ENCODE measurements at places on chromosomes 6 and 20.
A peak's percentile ranks its signal among the peaks of the same experiment; 100 is the strongest.

DNA sequence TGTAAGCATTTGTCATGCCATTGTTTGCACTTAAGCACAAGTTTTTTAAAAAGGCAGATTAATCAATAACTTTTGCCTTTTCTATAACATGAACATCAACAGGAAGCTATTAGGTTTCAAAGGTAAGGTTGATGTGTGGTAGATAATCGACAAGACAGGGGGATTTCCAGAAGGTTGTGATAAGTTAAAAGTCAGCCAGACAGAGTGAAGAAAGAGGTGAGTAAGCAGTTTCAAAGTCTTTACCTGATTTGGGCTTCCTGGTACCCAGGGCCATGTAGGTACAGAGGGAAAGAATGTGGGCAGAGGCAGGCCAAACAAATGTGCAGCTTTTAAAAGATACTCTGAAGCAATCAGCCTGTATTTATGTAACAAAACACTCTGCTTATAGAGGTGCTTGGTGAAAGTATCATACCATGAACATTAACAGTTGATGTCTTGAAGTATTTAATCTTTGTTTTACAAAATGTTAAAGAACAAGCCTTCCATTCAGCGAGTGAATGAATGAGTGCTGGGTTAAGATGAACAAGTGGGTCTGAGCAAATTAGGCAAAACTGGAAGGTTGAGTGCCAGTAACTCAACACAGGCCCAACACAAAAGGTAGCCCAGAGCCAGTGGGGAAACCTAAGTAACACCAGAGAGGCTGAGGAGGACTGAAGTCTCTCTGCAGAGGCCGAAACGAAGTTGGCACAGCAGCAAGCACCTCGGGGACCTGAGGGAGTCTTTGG, 60.2 kb downstream of the LRRC1 start:
- DNase-seq, result peak; percentile 29

DNA sequence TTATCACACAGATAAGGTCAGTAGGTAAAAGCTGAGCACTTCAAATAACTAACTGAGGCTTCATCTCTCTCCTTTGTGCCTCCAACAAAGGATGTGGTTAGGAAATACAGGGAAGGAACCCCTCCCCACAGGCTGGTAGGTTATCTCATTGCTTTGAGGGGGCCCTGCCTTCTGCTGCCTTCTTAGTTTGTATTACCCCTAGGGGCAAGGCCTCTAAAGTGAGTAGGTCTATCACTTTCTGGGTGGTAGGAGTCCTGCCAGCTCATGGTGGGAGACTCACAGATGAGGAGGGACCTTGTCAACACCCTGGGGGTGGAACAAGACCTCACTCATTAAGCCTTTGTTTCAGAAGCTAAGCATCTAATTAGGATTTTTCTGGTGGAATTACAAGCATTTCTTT, 34.6 kb downstream of the EDN1 start:
- DNase-seq, result no peak

GRCh38 chr6:9064156-9064555, 628.8 kb upstream of the SLC35B3 start:
- DNase-seq, result no peak

DNA sequence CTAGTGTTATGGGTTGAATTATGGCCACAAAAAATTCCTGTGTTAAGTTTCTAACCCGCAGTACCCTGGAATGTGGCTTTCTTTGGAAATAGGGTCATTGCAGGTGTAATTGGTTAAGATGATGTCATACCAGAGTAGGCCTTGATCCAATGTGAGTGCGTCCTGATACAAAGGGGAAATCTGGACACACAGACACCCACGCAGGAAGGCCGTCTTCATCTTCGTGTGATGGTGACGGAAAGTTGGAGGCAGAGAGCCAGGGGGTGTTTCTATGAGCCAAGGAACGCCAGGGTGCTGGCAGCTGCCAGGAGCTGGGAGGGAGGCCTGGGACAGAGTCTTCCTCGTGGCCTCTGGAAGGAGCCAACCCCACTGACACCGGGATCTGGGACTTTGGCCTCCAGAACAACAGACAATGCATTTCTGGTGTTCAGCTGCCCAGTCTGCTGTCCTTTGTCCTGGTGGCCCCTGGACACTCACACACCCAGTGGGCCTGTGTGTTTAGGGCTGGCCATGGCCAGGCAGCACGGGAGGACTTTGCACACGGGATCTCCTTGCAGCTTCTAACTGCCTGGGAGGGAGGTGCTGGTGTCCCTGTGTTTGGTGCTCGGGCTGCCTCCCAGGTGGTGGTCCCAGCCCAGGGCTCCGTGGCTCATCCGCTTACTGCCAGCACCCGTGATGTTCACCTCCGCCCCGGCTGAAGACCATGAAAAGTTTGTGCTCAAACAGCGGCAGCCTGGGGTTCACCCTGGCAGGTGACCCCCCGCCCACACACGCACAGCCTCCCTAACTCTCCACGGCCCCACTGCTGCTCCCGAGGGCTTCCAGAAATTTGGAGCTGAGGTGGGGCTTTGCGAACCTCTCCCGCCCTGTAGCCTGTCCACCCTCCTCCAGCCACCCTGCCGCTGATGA, 53.4 kb upstream of the GATA5 start:
- no peak for DNase-seq
